ELF-1 (cell line): ENCODE measurements at places on chromosomes 5 and 9.

DNA sequence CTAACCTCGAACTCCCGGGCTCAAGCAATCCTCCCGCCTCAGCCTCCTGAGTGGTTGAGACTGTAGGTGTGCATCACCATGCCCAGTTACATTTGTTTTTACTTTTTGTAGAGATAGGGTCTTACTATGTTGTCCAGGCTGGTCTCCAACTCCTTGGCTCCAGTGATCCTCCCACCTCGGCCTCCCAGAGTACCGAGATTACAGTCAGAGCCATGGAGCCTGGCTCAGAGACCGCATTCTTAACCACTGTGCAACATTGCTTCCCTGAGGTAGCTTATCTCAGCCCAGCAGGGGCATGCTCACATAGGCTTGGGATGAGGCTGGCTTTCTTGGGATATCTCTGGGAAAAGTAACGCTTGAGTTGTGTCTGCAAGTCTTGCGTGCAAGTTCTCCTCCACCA lies 99.7 kb downstream of the SPRY4 start:
- DNase-seq: no peak

GRCh38 chr9:35745569-35745968 lies 3.5 kb downstream of the GBA2 start:
- DNase-seq: no peak

- DNase-seq: no peak
Observed at GRCh38 chr5:171595401-171595800, 176.0 kb downstream of the FGF18 start.

DNA sequence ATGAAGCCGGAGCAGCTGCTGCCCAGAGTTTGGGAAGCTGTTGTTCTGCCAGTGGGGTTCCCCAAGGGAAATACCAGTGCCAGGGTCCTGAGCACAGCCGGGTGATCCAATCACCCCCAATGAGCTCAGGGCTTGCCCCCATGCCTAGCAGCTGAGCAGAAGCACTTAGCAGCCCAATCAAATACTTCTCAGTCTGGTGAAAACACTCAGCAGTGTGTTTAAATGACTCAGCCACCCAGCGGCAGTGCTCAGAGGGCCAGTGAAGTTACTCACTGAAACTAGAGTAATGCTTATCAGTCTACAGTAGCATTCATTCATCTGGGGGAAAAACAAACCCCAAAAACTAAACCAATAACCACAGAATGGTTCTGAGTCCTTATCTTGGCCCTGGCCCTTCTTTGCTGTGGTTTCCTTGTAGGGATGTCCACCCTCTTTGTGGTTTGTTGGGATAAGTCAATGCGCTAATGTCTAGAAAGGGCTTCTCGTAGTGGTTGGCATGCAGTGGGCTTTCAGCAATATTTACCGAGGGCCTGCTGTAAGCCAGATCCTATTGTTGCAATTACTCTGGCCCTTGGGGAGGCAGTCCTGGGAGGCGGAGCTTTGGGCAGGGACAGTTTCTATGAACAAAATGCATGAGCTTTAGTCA lies 43.1 kb downstream of the LHX2 start:
- DNase-seq: peak; percentile 30

DNA sequence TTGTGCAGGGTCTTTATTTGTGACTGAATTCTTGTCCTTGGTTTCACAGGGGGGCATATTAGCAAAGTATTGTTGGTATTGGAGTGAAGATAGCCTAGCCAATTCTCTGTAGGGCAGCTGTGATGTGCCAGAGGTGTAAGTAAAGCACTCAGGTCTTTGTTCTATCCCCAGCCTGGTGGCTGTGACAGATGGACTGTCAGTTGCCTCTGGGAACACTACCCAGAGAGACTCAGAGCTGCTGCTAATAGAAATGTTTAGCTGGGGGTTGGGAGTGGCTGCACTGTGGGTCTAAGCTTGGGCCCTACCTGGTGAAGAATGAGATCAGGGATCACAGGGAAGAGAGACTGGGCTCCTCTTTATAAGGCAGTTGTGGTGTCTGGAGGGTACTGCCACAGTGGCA lies 1006.5 kb upstream of the TYRP1 start:
- DNase-seq: no peak

DNA sequence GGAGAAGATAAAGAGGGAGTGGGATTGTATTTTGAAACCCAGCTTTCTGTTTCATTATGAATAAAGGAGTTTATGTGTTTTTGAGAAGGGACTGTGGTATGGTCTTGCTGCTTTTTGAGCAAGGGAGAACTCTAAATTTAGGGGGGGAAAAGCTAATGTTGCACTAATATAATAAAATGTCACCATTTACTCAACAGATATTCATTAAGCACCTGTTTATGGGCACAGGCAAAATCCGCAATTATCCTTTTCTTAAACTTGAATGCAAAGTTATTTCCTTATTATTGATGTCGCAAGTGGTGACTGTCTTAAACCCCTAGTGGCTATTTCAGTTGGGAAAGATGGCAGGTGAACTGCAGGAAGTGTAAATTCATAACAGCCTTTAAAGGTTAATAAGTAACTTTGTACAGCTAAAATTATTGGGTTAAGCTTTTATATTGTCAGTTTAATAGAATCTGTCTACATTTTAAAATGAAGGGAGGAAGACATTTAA lies 1.5 kb downstream of the CDC42SE2 start:
- no peak for DNase-seq

DNA sequence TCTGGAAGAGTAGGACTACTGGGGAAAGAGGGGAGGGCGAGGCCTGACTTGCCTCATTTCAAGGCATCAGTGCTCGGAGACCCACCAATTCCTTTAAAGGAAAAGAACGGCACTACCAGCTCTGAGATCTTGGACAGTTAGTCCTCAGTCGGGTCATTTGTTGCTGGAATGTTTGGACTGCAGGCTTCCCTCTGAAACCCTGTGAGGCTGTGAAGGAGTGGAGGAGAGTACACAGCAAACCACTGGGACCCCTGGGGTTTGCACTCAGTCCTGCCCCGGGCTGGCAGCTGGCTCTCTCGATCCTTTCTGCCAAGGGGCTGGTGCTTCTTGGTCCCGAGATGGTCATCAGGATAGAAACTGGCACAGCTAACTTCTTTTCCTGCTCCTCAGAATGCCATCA lies 194.5 kb downstream of the TRIO start:
- DNase-seq: peak; percentile 25

- DNase-seq: no peak
Observed at GRCh38 chr5:10836986-10837385, 76.0 kb upstream of the DAP start.

- no peak for DNase-seq
Observed at GRCh38 chr5:130773813-130774212, 391.2 kb downstream of the HINT1 start.

- no peak for DNase-seq
Observed at GRCh38 chr5:86970361-86970760, 297.3 kb upstream of the RASA1 start.

GRCh38 chr5:80211327-80211726 lies 44.5 kb downstream of the SERINC5 start:
- DNase-seq: no peak

- DNase-seq: peak; percentile 5
Observed at GRCh38 chr5:69001627-69002026, 92.2 kb upstream of the SLC30A5 start.

- no peak for DNase-seq
Observed at GRCh38 chr5:34865091-34865490, 26.1 kb downstream of the TTC23L start.

DNA sequence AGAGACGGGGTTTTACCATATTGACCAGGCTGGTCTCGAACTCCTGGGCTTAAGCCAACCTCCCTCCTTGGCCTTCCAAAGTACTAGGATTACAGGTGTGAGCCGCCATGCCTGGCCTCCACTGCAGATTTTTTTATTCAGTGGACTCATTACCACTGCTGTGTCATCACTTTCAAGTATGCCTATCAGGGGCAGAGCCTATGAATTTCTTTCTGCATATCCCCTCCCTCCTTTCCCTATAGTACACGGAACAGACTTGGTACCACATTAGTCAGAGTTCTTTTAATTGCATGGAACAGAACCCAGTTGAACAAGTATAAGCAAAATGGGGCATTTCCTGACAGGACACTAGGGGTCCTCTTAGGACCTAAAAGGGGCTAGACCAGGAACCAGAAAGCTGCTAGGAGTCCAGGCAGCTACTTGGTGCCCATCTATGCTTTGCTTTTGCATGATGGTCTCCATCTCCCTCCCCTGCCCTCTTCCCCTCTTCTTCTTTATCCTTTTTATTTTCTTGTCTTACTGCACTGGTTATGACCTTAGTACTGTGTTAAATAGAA lies 5.8 kb downstream of the BSPRY start:
- DNase-seq: no peak

GRCh38 chr9:114811301-114811700 lies 5.5 kb upstream of the TNFSF15 start:
- no peak for DNase-seq

GRCh38 chr5:351921-352245 lies 30.4 kb downstream of the AHRR start:
- no peak for DNase-seq
